ENCODE measurements at places on chromosomes 3 and 15. TPM values are rescaled to one million over a fixed set of nuclear protein-coding genes. Genes with fewer than 3 reads are reported as not detected.

Gene HESX1
- polyA plus RNA-seq = 0.25 TPM

Gene CD200R1L
- polyA plus RNA-seq = not detected

Gene SPPL2A
- 48.6 TPM for polyA plus RNA-seq

Gene AADACL2
- not detected for polyA plus RNA-seq

Gene ENTPD3
- polyA plus RNA-seq = not detected

Gene SENP2
- 16.9 TPM for polyA plus RNA-seq
